ENCODE measurements at places on chromosomes 2 and 18.

GRCh38 chr2:53964987-53965687 is 5.7 kb downstream of the PSME4 start:
- DNase-seq, result no peak

GRCh38 chr18:58640428-58640805 is 11.5 kb upstream of the ALPK2 start:
- DNase-seq, result no peak

DNA sequence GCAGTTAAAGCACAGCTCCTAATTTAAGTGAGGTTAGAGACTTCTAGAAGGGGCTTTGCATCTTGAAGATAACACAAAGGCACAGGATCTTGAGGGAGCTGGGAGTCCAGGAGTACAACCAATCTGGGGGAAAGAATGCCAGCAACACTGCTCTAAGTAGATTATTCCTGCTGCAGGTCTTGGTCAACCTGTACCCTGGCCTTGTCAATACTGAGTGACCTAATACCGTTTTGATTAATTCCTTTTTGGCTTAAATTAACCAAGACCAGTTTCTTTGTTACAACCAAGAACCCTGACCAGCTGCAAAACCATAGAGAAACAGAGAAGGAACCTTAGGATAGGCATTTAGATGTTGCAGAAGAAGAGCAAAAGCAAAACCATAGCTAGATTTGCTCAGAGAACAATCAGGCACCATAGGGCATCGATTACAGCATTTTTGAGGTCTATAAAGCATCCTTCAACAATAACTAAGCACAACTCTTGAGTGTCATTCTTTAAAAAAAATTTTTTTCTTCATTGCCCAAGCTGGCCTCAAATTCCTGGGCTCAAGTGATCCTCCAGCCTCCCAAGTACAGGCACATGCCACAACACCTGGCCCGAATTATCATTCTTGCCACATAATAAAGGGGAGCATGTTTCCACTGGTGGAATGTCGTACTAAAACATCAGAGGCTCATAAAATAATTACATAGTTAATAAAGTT is 6.3 kb downstream of the STARD7 start:
- no peak for DNase-seq

GRCh38 chr2:8719528-8719927 is 37.7 kb downstream of the ID2 start:
- DNase-seq, result no peak

DNA sequence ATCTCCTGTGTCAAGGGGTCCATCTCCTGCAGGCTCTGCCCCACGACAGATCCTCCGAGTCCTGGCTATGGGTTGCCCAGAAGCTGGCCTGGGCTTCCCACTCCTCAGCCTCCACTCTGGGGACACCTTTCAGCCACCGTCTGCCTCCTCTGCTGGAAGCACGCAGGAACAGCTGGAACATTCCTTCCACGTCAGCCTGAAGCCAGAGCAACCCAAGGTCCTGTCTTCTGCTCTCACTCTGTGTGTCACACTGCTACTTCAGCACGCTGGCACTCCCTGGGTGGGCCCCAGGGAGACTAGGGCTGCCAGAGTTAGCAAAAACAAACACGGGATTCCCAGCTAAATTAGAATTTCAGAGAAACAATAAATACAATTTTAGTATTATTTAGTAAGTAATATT is 148.8 kb downstream of the HRH4 start:
- DNase-seq, result no peak

DNA sequence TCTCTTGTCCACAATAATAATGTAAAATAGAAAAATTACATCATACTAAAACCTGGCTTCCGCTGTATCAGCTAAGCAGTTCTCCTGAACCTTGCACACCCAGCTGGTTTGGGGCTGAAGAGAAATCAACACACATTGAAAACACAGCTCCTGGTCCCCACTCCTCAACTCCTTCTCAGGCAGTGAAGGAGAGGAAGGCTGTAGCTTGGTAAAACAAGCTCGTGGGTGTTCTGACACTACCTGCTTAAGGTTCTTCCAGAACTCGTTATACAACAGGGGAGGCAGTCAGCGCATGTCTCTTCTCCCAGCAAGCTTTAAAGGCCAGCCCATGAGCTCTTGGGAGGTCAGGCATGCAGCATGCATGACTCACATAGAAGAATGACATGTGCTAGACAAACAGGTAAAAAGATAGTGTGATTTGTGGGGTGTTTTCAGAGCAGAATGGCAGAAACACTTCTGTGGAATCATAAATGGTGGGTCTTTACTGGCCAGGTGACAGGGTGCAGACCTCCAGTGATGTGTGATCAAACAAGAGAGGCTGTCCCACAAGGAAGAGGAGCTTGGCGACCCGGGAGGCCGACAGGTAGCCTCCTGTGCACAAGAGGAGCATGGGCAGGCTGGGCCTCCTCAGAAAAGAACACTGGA is 69.1 kb downstream of the UXS1 start:
- no peak for DNase-seq

DNA sequence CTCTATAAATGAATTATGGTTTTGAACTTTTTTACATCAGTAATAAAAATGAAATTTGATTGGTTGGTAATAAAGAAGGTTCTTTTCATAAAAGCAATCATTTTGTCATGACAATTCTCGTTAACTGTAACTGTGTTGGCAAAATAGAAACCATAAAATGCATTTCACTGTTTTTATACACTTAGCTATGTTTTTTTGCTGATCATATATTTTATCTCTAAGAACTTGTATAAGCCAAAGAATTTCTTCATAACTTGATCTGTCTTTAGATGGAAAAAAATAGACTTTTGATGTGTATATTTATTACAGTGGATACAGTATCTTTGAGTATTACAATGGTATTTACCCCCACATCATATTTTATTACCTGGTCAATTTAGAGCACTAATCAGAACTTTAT is 9.7 kb downstream of the MTX2 start:
- no peak for DNase-seq

DNA sequence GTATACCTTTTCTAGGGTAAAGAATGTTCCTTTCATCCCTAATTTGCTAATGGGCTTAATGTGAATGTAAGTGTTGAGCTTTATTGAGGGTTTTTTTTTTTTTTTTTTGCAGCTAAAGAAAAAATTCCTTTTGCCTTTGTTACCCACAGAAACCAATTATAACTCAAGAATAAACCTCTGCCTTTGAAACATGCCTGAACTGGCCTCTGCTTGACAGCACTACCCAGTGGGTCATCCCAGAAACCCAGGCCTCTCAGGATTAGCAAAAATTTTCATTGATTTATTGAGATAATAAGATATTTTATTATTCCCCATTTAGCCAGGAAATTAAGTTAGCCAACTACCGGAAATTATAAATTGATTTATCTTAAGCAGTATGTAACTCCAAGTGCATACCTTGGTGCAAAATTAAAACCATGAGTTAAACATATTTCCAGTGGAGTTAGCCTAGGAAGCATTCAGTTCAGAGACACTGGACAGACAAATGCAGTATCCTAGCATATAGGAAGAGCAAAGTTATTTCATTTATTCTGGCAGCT is 67.0 kb upstream of the RASGRP3 start:
- no peak for DNase-seq

DNA sequence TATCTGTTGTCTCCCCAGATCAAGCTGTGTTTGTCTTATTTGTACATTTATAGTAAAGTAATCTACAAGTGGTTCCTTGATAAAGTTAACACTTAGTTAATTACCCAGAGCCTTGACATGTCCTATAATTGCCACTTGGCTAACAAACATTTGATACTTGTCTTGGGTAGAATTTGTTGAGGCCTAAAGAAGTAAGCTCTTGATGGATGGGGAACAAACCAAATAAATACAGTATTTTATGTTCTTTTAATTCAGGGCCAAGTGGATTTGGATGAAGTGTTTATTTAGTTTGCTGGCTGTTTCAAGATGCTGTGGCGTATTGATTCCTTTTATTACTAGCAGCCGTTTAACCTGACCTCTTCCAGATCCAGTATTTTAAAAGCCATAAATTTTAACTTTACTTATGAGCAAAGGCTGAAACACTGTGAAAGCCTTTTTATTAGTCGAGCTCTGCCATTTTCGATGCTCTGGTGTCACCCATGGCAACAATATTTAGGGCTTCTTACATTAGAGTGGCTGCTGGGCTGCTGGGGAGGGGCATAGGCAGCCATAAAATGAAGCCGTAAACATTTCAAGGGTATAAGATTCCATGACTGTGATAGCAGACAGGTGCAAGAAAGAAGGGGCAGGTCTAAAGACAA is 401.6 kb upstream of the NRP2 start:
- DNase-seq, result no peak

DNA sequence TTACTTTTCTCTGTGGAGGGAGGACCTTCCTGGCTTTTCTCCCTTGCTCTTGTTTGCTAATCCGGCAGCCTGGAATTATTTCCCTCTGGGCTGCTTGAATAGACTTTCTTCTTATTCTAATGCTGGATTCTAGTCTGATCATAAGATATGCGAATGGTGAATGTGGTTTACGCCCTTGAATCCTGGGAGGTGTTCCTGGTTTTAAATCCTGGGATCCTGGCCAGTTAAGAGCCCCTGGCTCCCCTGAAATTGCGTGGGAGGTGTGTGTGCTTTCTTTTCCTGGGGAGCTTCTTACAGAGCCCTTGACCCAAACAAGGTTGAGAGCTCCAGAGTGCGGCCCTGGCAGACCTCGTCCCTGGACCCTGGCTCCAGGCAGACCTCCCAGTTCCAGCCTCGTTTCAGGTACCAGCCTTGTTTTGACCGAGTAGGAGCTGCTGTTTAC is 2.8 kb downstream of the SH3BP4 start:
- peak; percentile 43 for DNase-seq

- DNase-seq, result no peak
Observed at GRCh38 chr18:79533591-79533990, 137.9 kb downstream of the NFATC1 start.

DNA sequence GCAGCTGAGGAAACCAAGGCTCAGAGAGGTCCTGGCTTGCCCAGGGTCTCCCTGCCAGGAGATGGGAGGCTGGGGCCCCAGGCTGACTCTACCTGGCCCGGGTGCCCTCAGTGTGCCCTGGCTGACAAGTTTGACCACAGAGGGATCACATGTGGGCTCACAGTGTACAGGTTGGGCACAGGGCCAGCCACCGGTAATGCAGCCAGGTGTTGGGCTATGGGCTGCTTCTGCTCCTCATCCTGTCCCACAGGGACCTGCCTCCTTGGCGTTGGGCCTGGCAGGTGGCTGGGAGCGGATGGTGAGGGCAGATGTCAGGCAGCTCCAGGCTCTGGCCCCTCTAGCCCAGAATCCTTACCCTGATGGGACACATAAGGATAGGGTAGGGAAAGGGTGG is 250.5 kb downstream of the LOXHD1 start:
- DNase-seq, result no peak

Data from T47D (cell line).